GM23248 (cell line): ENCODE measurements at places on chromosomes 7 and 10. TPM values are rescaled to one million over a fixed set of nuclear protein-coding genes. Genes with fewer than 3 reads are reported as not detected.

The RRP12 gene
- 17.1 and 17.7 TPM in 2 replicates for total RNA-seq

The SNCG gene
- total RNA-seq: 1.2 and 1.8 TPM in 2 replicates

The MRLN gene
- total RNA-seq: not detected in 2 replicates

The BAG3 gene
- 18.1 and 20.0 TPM in 2 replicates for total RNA-seq

The HPS1 gene
- total RNA-seq: 53.2 and 54.5 TPM in 2 replicates

The VSTM2A gene
- total RNA-seq: not detected in 2 replicates

DNA sequence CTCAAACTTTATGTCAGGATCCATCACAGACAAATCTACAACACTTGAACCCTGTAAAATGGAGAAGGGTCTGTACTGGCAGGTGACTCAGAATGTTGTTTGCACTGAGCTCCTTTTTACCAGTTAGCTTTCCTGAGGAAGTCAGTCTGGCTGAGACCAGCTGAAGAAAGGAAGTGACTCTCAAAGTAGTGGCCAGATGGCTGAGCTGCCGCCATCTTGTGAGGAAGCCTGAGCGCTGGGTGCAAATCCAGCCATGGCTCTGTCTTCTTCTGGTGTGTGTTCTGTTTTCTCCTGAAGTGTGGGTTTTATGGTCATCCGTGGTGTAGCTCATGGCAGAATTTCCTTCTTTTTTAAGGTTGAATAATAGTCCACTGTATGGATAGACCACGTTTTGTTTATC is 25.5 kb upstream of the ECHDC3 start:
- no peak for DNase-seq

GRCh38 chr10:16009785-16010184 is 149.5 kb upstream of the MINDY3 start:
- DNase-seq: no peak

GRCh38 chr7:158266817-158267741 is 320.5 kb downstream of the PTPRN2 start:
- DNase-seq: no peak

DNA sequence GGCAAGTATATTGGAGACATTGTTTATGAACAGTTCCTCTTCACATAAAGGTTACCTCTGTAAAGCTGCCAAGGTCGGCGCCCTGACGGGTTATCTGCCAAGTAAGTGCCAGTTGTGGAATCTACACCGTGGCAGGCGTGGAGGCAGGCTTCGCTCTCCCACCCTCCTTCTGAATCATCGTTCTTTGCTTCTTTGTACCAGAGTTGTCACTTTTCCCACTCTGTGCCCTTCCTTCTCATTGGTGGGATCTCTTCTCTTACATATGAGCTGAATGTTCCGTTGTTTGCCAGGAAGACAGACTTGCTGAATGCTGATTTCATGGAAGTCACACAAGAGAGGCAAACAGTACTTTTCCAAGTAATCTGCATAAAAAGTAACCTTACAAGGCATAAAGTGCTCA is 40.6 kb upstream of the PTPRZ1 start:
- DNase-seq: no peak

GRCh38 chr10:59628456-59628855 is 81.2 kb downstream of the SLC16A9 start:
- DNase-seq: no peak

DNA sequence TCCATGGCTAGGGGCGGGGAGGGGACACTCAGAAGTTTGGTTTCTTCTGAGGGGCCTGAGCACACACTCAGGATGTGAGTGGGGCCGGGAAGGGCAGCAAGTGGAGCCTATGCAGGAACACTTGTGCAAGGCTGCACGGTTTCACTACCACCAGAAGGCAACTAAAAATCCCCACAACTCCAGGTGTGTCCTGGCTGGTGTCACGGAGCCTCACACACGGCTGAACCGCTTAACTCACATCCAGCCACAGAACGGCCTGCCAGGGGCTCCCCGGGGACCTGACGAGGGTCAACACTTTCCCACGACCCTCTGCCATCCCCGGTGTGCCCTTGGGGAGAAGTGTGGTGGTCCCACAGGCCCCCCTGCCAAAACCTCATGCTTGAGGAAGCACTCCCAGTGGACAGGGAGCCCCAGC is 173.9 kb downstream of the ELFN1 start:
- no peak for DNase-seq

- no peak for DNase-seq
Observed at GRCh38 chr7:50331564-50332208, 27.2 kb downstream of the IKZF1 start.

GRCh38 chr7:70636169-70636568 is 495.8 kb upstream of the GALNT17 start:
- no peak for DNase-seq
